C1 segment of cervical spinal cord (tissue), 14 donors: ENCODE measurements at places on chromosomes 2 and 18.

- no peak for DNase-seq
These were observed 5.2 kb downstream of the ABCB6 start for GRCh38 chr2:219213486-219214071.

DNA sequence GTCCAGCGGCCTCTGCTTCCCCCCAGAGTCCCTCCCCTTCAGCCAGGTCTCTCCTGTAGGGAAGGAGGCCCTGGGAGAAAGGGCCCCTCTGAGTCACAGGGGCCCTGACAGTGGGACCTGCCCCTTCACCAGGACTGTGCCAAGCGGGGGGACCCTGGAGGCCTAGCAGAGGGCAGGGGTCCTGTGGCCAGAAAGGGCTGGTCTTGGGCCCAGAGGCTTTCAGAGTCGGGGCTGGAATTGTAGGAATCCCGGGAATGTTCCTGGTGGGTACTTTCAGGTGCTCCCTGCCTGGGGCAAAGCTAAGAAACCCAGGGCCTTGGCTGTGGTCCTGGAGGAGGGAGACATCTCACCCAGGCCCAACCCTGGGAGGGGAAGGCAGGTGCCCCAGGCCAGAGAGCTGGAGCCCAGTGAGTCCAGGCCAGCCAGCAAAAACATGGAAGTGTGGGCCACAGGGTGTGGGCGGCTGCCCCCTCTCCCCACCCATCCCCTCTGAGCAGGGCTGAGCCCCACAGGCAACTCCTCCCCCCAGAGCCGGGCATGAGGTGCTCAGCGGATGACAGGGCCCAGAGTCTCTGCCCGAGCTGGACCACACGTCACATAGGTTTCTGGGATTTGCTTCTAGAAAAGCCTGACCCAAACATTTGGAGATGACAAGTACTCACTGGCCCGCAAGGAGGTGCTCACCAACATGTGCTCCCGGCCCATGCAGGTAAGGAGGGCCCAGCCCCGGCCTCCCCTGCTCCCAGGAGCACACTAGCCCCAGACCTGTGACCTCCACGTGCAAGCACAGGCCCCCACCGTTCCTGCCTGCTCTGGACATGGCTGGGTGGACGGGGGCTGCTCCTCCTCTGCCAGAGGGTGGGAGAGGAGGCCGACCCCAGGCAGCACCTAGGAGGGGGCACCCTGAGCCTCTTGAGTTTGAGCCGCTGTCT is 48.2 kb upstream of the ALPP start:
- DNase-seq: no peak

GRCh38 chr2:197673106-197673505 is 2.3 kb downstream of the RFTN2 start:
- DNase-seq: no peak

GRCh38 chr2:148548716-148549400 is 95.7 kb upstream of the EPC2 start:
- no peak for DNase-seq

DNA sequence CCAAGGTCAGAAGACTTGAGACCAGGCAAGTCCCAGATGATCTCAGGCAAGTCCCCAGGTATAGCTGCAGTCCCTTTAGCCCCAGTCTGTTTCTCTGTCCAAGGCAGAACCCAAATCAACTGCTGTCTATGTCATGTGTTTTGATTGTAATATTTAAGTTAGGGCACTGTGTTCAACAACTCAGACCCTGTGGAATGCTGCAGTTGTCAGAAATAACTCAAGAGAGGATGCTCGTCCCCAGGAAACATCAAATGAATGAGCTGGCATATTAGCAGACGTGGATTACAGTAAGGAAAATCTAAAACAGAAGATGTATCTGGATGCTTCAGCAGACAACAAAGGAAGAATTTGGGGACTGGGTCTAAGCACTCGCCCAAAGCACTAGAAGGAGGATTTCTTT is 70.1 kb downstream of the BCL11A start:
- DNase-seq: no peak

DNA sequence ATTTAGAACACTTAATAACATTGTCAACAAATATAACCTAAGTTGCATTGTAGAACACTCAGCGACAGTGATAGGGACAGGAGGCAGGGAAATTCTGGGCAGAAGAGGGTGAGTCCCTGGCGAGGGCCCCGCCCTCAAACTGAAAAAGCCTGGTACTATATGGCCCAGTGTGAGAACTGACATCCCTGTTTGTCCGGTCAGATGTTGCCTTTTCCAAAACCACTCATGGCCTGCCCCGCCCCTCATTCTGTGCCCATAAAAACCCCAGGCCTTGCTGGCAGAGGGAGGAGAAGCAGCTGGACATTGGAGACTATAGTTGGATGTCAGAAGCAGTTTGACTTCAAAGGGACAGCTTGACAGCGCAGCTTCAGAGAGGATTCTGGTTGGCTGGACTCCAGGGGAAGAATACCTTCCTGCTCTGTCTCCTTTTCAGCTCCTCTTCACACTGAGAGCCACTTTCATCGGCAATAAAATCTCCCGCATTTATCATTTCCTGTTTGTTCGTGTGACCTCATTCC is 47.0 kb downstream of the FAM117B start:
- DNase-seq: no peak
